ENCODE measurements at places on chromosomes 7 and 10.
A peak's percentile ranks its signal among the peaks of the same experiment; 100 is the strongest.

- peak; percentile 70 for DNase-seq
Measured at GRCh38 chr10:107616463-107617410, 452.2 kb upstream of the SORCS1 start.

DNA sequence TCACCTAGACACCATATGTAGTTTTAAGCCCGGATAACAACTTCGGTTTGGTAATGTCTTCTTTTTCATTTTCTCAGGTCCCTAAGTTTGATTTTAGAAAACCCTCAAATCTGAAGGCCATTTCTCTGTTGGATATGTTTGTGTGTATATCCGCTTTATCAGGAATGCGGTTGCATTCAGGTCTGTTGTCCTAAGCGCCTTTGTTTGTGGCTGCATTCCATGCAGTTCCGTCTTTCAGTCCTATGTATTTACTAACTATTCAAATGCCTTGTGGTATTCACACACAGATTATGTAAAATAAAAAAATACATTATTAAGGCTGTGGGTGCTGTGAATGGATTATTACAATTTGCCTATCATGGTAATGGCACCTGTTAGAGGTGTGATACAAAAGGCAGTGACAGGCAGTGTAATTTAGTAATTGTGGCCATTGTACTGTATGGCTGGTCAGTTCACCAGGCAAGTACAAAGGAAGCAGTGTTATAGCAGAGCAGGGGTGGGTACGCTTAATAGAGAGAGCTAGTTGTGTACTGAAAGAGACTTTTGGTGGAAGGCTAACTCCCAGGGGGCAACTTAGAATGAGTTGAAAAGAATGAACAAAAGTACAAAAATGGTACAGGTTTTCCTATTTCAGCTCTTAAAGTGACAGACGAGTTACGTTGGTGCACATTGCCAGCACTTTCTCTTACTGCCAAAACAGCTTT lies 136.4 kb downstream of the VTI1A start:
- DNase-seq, result no peak

GRCh38 chr10:85679061-85679460 lies 687.5 kb downstream of the GRID1 start:
- no peak for DNase-seq

DNA sequence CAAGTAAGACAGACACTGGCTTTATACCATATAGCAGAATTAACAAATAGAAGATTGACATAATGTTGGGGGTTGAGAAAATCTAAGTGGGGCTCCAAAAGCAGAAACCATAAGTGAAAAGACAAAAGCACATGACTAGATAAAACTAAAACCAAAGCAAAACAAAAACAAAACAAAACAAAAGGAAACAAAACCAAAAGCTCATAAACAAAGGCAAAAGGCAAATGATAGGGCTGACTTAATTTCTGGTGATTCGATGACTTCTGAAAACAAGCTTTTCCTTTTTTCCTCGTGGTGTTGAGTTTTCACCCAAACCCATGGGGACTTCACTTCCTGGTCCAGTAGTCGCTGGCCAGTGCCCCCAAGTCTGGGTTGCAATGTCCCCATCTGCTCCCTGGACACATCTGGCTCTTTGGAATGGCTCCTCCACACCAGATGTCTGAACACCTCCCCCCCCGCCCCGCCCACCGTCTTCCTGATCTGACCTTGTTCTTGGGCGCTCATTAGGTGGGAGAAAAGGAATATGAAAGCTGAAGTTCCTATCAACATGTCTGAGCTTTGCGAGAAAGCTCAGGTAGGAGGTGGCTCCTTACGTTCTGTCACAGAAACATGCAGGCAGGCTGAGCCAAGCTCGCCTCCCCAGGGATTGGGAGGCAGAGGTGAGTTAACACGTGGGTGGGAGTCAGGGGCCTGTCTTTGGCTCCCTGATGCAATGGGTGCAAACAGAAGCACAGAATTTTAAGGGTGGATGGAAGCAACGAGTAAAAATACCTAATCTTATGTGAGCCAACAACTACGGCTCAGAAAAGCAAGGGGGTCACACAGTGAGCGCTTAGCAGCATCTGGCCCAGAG lies 121.0 kb downstream of the NEURL1 start:
- DNase-seq, result peak; percentile 29

DNA sequence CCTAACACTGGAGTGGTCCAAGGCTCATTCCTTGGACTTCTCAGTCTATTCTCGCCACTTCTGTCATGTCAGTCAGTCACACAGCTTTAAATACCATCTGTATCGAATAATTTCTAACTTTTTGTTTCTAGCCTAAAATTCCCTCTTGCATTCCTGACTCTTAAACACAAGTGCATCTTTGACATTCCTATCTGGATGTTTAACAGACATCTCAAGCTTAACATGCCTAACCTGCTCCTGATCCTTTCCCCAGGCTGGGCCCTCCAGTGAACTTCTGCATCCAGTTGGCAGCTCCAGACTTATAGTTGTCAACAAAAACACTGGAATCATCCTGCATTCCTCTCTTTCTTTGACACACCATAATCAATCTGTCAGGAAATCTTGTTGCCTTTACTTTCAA lies 4.5 kb upstream of the ABCB4 start:
- DNase-seq, result no peak

DNA sequence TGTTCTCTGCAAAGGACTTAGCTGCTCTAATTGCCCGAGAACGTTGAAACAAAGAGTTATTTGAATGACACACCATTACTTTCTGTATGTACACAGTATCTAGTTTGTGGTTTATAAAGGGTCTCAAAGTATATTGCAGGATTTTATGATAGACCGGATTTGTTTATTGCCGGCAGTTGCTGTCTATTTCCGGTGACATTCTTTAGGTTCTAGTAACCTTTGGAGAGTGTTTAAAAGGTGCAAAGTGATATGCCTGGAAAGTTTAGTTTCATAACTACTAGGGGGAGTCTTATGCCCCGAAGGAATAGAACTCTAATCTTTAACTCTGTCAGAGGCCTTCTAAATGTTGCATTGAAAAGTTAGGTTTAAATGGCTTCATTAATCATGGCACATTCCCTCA lies 63.8 kb downstream of the PAPSS2 start:
- no peak for DNase-seq

- no peak for DNase-seq
Measured at GRCh38 chr7:156450473-156450872, 190.1 kb upstream of the RNF32 start.

- DNase-seq, result no peak
Measured at GRCh38 chr7:138157702-138158101, 81.4 kb downstream of the AKR1D1 start.

DNA sequence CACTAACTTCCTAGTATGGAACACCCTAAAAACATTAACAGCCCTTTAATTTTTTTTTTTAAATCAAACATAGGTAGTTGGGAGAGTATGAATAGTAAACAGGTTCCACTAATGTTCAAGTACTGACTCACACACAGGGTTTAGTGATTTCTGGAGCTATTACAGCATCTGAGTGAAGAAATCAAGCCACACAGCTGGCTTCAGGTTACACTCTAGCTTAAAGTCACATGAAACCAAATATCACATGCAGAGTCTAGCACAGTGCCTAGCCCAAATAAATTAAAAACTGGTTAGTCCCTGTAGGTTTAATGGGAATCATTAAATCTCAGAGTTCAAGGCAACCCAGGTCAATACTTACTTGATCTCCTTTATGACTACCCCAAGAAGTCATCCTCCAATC lies 11.6 kb downstream of the PANK1 start:
- peak; percentile 77 for DNase-seq

GRCh38 chr7:100942045-100942774 lies 7.1 kb upstream of the MUC3A start:
- DNase-seq, result peak; percentile 33

DNA sequence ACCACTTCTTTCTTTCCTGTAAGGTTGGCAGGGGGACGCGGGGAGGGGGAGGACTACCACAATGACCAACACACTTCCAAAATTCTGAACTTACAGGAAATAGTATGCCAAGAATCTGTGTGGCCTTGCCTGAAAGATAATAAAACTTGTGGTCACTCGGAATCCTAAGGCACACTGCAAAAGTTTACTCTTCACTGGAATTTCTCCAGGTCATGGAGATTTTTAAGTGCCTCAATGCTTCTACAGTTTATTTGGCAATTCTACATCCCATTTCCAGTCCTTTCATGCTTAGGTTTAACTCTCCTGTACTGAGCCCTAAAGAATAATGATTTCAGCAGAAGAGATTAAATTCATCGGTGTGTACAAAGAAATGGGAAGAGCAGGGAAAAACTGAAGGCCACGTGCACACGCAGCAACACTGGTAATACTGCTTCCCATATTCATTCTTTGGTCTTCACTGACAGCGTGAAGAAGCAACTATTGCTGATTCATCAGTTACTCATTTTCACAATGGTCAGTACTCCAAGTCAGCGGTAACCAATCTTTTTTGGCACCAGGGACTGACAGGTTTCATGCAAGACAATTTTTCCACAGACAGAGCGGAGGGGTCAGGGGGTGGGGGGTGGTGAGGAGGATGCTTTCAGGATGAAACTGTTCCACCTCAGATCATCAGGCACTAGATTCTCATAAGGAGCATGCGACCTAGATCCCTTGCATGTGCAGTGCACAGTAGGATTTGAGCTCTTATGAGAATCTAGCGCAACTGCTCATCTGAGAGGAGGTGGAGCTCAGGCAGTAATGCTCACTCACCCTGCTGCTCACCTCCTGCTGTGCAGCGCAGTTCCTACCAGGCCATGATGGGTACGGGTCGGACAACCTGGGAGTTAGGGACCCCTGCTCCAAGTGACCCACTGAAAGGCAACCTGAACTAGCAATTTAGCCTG lies 9.8 kb downstream of the LARP4B start:
- DNase-seq, result peak; percentile 76

GRCh38 chr7:2939193-2939885 lies 95.2 kb upstream of the GNA12 start:
- peak; percentile 3 for DNase-seq

DNA sequence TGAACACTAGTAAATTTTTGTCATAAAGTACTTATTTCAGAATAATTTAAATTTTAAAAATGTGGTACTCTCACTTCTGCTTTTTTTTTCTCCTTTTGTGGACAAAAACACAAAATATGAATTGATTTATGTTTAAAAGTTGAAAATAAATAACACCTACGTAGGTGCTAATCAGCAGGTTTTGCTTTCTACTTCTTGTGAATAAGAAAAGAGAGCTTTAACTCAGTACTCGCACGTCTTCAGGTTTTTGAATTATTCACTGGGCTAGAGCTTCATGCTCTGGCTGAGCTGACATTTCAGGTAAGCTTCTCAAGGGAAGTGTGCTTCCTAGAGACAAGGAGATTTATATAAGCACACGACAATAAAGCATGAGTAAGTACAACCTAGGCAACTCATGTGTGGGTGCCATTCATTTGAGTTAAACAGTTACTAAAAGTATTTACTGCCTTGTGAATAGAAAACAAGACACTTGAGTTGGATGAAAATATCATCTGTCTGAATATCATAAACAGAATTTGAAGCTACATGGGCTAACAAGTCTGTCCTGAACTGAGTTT lies 190.0 kb upstream of the POT1 start:
- DNase-seq, result no peak

GRCh38 chr7:110962374-110962773 lies 128.6 kb upstream of the LRRN3 start:
- no peak for DNase-seq
